Suprapubic skin (tissue), 4 donors: ENCODE measurements at places on chromosomes 4 and X.

DNA sequence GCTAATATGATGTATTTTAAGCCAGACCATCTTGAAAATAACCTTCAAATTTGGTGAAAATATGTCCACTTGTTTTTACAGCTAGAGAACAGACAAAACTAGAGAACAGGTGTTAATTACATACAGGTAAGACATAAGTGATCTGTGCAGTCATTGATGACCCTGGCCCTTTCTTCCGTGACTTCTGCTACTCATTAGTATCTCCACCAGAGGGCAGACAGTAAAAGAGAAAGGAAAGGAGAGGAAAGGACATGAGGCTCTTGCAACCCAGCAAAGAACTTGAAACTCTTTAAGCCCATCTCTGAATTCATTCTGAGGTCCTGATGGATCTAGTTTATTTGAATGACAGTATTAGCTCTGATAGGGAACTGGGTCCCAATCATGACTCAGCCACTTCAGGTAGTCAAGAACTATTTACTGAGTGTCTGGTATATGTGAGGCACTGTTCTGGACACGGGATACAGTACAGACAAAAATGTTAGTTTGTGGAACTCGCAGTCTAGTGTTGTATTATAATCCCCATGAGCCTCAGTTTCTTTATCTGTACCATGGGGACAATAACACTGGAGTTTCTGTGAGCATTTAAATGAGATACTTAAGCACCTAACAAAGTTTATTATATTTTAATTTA, 121.0 kb upstream of the TEX13D start:
- no peak overlapping the region for H3K27ac ChIP-seq
- no peaks in the 10 kb centered on the region for H3K36me3 ChIP-seq
- DNase-seq = no peak
- no peaks in the 10 kb centered on the region for H3K27me3 ChIP-seq
- no peaks in the 10 kb centered on the region for H3K4me1 ChIP-seq

DNA sequence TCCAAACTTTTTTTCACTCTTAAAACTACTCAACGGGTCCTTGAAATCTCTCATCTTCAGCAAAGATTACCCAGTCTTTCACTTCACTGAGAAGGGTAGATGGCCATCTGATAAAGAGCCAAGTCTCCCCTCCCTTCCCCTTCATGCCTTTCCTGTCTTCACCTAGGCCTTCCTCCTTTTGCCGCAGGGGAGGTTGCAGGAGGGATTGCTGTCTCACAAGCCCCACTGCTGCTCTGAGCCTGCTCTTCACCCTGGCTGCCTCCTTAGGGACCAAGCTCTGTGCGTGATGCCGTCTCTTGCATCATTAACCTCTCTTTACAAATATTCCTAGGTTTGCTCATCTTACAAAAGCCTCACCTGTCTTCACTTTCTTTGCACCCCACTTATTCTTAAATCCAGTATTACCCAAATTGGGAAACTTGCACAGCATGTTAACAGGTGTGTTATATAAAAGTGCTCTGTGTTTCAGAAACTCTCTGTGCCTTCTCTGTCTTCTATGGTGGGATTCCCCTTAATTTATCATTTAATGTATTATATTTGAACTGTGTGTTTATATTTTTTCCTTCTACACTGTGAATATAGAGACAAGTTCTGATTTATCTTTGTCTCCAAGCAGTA, 3.8 kb downstream of the ZFX start:
- H3K27ac ChIP-seq = no peak overlapping the region
- DNase-seq = no peak
- no peak overlapping the region for H3K4me3 ChIP-seq
- no peaks in the 10 kb centered on the region for H3K27me3 ChIP-seq

- no peaks in the 10 kb centered on the region for H3K27me3 ChIP-seq
- H3K36me3 ChIP-seq = no peaks in the 10 kb centered on the region
These were observed 176.2 kb upstream of the RBPJ start for GRCh38 chr4:26144526-26145155.

GRCh38 chr4:105369988-105370387, 103.9 kb downstream of the PPA2 start:
- H3K27me3 ChIP-seq = no peaks in the 10 kb centered on the region
- no peak overlapping the region for H3K27ac ChIP-seq
- H3K4me1 ChIP-seq = no peaks in the 10 kb centered on the region
- peaks cover 32% of the 10 kb centered on the region for H3K36me3 ChIP-seq
- DNase-seq = no peak

DNA sequence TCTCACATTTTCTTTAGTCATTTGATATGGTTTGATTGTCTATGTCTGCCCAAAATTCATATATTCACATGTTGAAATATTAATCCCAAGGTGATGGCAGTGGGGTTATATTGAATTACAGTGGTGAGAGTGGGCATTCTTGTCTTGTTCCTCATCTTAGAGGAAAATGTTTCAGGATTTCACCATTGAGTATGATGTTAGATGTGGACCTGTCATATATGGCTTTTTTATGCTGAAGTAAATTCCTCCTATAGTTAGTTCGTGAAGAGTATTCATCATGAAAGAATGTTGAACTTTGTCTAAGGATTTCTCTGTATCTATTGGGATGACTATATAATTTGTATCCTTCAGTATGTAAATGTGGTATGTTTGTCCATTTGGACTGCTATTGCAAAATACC, 512.3 kb upstream of the EPHA5 start:
- no peak for DNase-seq
- H3K36me3 ChIP-seq = no peaks in the 10 kb centered on the region
- H3K4me3 ChIP-seq = no peak overlapping the region
- H3K4me1 ChIP-seq = no peaks in the 10 kb centered on the region

GRCh38 chrX:129495900-129496299, 27.4 kb downstream of the SMARCA1 start:
- no peak overlapping the region for H3K27ac ChIP-seq
- no peak overlapping the region for H3K4me3 ChIP-seq
- DNase-seq = no peak
- no peaks in the 10 kb centered on the region for H3K36me3 ChIP-seq
- H3K27me3 ChIP-seq = no peaks in the 10 kb centered on the region
- no peaks in the 10 kb centered on the region for H3K4me1 ChIP-seq

GRCh38 chr4:15240764-15241163, 187.1 kb upstream of the C1QTNF7 start:
- DNase-seq = no peak
- H3K4me1 ChIP-seq = peaks cover 10% of the 10 kb centered on the region
- H3K36me3 ChIP-seq = no peaks in the 10 kb centered on the region
- H3K27ac ChIP-seq = no peak overlapping the region

DNA sequence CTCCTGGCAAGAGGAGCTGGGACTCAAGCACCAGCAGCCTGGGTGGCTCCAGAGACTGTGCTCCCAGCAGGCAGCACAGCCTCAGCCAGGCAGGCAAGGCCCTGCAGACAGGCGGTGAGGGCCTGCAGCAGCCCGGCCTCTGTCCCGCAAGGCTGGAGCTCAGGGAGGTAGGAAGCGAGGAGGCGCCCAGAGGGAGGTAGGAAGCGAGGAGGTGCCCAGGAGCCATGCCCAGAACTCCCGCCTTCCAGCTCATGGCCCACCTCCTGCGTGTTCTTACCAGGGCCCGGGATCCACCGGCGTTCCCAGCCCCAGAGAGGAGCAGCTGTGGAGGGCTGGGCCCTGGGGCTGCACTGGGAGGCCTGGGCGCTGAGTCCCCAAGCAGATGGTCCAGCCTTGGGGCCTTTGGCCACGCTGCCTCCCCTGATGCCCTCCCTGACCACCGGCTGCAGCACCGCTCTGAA, 133.1 kb downstream of the HMX1 start:
- no peak overlapping the region for H3K27ac ChIP-seq
- no peak for DNase-seq
- peaks cover 8% of the 10 kb centered on the region for H3K27me3 ChIP-seq
- H3K36me3 ChIP-seq = no peaks in the 10 kb centered on the region
- no peak overlapping the region for H3K4me3 ChIP-seq

- no peak for DNase-seq
- no peak overlapping the region for H3K27ac ChIP-seq
- H3K4me3 ChIP-seq = no peak overlapping the region
- H3K36me3 ChIP-seq = no peaks in the 10 kb centered on the region
These were observed 54.3 kb upstream of the CAMK2D start for GRCh38 chr4:113815826-113816225.

DNA sequence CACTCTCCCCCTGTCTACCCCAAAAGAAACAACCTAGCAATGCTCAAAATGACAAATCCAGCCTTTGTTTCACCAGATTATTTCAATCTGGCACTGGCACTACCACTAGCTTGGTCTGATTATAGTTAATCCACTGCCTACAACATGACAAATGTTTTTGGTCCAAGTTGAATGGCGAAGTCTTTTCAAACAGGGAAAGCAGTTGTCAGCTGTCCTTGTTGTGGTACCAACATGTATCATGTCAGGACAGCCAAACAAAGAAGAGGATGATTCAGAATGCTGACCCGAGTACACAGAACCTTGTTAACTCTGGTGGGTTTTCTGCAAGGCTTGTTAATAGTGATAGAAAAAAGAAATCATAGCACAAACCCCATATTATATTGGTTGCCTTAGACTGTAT, 160.8 kb upstream of the ANK2 start:
- H3K27ac ChIP-seq = no peak overlapping the region

DNA sequence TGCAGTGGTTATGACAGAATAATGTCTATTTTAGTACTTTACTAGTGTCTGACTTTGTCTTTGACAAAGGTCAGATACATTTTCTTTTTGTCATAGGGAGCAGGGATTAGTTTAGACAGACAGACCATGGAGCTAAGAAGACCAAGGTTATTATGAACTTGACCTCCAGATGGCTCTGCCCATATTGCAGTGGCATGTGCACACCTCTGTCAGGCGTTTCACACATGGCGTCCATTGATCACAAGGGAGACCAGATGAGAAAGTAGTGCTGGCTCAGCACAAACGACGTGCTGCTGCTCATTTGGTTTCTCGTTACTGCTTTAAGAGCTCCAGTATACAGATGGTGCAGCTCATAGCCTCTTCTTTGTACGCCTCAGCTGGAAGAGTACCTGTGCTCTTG, 56.3 kb upstream of the HPSE start:
- peaks cover 3% of the 10 kb centered on the region for H3K4me1 ChIP-seq
- H3K36me3 ChIP-seq = no peaks in the 10 kb centered on the region
- no peak for DNase-seq
- H3K27me3 ChIP-seq = no peaks in the 10 kb centered on the region

GRCh38 chr4:17875402-17876070, 64.8 kb downstream of the NCAPG start:
- no peak overlapping the region for H3K27ac ChIP-seq
- no peaks in the 10 kb centered on the region for H3K36me3 ChIP-seq

DNA sequence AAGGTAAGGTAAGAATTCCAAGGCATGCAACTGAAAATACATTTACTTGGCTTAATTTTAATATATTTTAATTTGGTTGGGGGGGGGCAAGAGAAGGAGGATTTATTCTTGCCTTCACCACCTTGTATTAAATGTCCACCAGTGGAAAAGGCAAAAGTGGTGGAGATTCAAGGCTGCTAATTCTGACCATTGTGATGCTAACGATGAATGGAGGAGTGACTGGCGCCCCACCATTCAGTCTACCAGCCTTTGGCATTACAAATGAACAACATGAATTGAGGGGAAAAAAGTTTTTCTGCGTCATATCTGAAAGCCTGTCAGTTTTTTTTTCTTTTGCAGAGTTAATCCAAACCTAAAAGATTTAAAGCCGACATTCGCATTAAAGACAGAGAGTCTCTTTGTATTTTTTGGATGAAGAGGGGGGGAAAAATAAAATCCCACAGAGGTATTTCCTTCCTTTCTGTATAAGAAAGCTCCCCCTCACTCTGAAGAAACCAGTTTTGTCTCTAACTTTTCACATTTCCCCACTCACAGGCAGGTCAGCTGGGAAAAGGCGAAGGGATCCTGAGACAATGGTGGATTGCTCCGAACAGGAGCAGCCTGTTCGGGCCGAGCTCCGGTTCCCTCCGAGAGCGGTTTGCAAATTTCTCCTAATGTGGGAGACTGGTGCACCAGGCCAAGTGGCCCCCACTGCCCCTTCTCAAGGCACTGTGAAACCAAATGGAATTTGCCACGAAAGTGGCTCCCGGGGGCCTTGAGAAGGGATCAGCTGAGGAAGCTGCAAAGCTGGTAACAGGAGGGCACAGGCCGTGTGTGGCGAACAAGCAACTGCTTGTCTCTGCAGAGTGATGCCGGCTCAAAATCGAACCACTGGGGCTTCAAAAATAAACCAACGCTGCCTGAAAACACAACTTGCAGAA, 28.1 kb downstream of the SHISA3 start:
- no peak for DNase-seq
- no peak overlapping the region for H3K27ac ChIP-seq
- no peaks in the 10 kb centered on the region for H3K27me3 ChIP-seq
- H3K36me3 ChIP-seq = no peaks in the 10 kb centered on the region
